ENCODE measurements at places on chromosomes 4 and X. TPM values are rescaled to one million over a fixed set of nuclear protein-coding genes. Genes with fewer than 3 reads are reported as not detected.

P2RY4 gene
- not detected for total RNA-seq

DNA sequence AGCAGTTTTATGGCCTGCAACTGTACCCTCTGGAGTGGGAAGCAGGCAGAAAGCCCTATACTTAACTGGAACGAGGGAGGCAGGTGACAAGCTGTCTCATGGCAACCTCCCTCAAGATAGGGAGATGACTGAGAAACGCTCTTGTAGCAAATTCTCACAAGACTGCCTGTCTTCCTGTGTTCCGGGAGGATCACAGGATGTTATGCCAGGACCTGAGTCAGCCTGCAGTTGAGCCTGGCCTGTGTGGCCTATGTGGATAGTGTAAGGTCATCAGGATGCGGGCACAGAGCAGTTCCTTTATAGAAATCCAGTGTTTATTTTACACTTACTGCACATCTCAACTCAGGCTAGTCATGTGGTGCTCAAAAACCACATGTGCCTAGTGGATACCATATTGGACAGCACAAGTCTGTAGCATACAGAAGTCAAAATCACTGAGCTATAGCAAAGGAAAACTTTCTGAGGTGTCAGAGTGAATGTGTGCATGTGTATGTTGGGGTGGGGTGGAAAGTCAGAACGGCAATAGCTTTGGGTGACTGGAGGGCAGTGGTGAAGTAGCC is 25.2 kb downstream of the TAF7L start:
- H3K36me3 ChIP-seq: no peaks in the 10 kb centered on the region
- H3K4me1 ChIP-seq: no peaks in the 10 kb centered on the region
- no peak overlapping the region for H3K27ac ChIP-seq
- H3K27me3 ChIP-seq: no peaks in the 10 kb centered on the region
- H3K4me3 ChIP-seq: no peak overlapping the region

DNA sequence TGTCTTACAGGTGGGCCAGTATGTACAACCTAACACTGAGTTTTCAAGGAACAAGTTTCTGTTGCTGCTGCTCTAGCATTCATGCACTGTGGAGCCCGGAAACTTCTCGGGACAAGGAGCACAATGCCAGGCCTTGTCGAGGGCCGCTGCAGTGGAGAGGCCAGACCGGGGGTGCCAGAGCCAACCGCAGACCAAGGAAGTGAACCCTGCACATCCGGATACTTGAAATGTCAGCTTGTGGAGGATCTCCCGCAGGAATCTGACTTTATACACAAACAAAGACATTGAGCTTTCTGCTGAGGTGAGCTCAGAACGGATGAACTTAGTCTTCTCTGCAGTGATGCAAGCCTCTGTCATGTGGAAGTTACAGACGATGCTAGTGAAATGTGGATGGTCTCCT is 99.5 kb downstream of the ZNF827 start:
- no peaks in the 10 kb centered on the region for H3K4me1 ChIP-seq
- H3K4me3 ChIP-seq: no peak overlapping the region
- no peak for DNase-seq
- H3K27ac ChIP-seq: no peak overlapping the region

DNA sequence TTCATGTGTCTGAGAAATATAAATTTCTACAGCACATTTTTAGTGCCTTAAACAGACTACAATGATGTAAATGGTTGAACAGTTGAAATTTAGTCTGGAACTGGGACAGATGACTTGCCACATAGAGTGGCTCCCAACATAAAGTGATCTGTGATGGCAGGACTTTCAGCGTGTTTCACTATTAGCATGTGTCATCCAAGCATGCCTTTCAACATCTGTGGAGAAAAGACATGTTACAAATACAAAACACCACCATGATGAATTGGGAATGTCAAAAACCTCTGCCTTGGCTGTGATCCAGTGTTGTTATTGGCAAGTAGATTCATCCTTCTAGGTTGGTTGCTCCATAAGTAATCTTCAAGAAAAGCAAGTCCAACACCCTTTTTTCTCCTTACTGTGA is 348.7 kb downstream of the MAPK10 start:
- H3K27ac ChIP-seq: no peak overlapping the region
- H3K27me3 ChIP-seq: no peaks in the 10 kb centered on the region
- H3K4me1 ChIP-seq: no peaks in the 10 kb centered on the region
- H3K4me3 ChIP-seq: no peak overlapping the region

- H3K27ac ChIP-seq: no peak overlapping the region
- H3K27me3 ChIP-seq: no peaks in the 10 kb centered on the region
- peaks cover 5% of the 10 kb centered on the region for H3K4me1 ChIP-seq
- no peak overlapping the region for H3K4me3 ChIP-seq
- H3K36me3 ChIP-seq: no peaks in the 10 kb centered on the region
- no peak for DNase-seq
Observed at GRCh38 chr4:170007113-170007512, 19.1 kb downstream of the MFAP3L start.

HSFX2 gene
- not detected for total RNA-seq

Data from esophagus squamous epithelium (tissue), 5 donors.